Central memory CD8-positive, alpha-beta T cell (primary cell): ENCODE measurements at places on chromosomes 11 and 22.

DNA sequence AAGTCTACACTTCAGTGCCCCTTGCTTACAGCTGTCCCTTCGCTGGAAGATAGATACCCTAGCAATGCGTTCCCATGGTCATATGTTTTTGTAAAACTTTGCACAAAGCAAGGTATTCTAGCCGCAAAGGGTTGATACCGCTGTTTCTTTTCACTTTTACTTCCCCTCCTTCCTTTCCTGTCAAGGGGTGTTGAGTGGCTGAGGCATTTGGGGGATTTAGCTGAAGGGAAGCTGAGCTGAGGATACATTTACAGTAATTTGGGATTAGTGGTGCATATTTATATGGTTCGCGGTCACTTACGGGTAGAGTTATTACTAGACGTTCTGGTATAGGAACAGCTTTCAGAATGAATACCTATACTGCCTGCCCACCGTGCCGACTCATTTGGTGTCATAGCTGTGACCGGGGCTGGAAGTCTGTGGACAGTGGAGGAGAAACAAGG lies 86.9 kb upstream of the WNT11 start:
- no peak for DNase-seq

DNA sequence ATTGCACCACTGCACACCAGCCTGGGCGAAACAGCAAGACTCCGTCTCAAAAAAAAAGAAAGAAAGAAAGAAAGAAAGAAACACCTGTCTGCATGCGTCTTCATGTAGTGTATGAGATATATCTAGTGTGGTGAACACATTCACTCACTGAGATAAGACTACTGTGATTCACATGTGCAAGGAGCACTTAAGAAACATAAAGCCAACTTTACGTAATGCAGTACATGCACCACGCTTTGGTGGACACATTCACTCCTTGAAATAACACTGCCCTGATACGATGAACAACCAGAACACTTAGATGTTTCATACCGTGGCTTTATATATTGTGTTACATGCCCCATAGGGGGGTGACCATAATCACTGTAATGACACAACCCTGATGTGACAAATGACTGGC lies 96.0 kb downstream of the MICAL3 start:
- DNase-seq, result no peak

- no peak for DNase-seq
Measured at GRCh38 chr11:79541466-79541865, 100.6 kb upstream of the TENM4 start.

DNA sequence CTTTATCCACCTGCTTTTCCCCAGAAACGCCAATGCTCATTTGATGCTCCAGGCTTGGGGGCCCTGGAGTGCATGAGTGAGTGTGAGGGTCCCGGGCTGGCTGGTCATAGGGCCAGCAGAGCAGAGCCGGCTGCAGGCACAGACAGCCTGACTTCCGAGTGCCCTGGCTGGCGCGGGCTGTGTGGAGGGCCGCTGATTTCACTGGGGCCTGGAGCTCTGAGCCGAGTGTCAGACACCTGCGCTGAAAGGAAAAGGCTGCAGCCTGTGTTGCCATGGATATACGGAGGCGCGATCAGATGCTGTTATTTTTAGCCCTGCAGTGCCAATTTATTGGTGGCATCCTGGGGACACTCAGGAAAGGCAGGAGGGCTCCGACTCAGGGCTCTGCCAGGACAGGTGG lies 87.6 kb downstream of the ST3GAL4 start:
- DNase-seq, result no peak

GRCh38 chr11:10747733-10748132 lies 3.3 kb upstream of the CTR9 start:
- DNase-seq, result no peak

DNA sequence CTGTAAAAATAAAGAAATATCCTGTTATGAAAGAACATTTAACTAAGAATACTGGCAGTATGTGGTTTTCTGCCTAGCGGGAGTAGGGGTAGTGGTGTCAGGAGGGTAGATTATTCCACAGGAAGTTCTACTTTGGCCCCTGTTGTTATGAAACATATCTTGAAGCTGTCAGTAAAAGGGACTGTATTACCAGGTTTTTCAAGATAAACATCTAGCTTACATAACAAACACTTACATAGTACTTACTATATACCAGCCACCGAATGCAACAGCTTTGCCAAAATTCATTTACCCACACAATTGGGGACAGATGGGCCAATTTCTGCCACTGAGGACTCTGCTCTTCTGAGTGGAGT lies 3.7 kb downstream of the TMEM123 start:
- DNase-seq, result no peak

DNA sequence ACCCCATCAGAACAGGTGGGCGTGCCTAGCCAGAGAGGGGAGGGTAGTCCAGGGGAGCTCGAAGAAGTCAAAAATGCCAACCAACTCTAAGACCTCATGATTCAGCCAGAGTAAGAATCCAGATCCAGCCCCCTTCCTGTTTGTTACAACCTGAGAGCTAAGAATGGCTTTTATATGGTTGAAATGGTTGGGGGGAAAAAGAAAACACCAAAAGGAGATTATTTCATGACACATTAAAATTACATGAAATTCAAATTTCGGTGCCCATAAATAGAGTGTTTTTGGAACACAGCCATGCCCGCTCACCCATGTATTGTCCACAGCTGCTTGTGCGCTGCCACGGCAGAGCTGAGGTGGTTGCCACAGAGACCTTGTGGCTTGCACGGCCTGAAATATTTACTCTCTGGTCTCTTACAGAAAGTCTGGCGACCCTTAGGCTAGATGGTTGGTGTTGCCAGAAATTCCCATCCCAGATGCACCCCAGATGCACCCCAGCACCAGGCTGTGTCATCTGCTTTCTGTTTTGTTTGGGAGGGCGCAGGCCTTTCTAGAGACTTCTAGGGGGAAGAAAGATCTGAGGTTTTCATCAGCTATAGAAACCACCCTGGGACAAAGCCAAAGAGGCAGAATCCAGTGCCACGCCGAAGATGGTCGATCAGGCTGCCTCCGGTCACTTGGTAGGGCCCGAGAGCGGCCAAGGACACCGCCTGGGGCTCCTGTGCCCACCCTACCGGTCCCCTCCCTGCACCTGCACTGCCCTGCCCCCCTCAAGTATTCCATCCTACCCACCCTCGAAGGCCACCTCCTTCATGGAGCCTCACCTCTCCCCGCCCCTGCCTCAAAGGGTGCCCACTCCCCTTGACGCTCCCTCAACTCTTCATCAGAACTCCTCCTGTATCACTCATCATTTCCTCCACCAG lies 80.2 kb downstream of the DSCAML1 start:
- DNase-seq, result no peak

DNA sequence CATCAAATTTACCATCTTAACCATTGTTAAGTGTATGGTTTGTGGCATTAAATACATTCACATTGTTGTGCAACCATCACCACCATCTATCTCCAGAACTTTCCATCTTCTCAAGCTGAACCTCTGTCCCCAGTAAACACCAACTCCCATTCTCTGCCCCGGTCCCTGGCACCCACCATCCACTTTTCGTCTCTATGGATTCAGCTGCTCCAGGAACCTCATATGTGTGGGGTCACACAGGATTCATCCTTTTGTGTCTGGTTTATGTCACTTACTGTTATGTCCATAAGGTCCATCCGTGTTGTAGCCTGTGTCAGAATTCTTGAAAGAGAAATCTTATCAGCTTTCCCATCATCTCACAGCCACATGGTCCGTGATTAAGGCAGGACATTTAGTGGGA lies 16.3 kb downstream of the TSPAN32 start:
- DNase-seq, result no peak

DNA sequence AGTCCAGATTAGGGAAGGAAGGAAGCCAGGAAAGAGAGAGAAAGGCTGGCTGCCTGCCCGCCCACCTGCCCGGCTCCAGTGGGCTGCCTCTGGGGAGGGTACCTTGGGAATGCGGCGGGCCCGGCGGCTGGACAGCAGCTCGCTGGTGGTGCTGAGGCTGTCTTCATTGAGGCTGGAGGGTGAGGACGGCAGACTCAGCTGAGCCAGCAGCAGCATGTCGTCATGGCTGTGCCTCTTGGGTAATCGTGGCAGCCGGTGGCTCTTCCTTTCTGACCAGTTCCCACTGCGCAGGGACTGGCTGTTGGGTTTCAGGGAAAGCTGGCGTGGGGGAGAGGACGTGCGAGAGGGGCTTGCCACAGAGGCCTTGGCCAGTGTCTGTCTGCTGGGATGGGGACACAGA lies 32.9 kb downstream of the RPL27A start:
- DNase-seq, result no peak

DNA sequence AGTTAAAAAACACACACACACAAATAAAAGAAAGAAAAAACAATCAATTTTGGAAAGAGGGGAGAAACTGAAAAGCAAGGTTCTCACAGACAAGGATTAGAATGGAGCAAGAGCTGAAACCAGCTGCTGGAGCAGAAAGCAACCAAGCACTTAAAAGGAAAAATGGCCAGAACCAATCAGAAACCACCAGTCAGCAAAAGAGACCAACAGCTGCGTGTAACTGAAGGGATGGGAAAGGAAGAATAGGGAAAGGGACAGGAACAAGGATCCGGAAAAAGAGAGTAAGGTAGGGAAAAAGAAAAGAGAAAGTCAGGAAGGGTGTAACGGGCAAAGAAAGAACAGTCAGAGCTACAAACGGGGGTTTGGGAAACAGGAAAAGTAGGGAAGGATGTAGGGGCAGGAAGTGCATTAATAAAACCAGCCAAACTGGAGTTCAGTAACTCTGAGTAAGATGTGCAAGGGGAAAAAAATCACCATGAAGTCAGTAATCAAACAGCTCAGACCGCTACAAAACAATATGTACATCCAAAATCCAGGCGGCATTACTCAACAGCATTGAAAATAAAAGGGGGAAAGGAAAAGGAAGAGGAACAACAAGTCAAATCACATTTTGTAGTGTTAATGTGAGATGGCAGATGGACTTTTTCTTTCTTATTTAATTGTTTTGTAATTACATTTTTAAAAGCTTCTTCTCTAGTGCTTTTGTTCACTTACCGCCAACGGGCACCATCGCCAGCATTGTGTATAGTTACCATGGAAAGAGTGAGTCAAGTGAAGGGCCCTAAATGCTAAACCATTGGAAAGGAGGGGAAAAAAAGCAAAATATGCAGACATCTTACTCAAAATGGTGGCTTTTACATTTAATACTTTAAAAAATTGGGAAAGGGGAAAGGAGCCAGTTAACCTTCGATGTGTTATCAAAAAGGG lies 49.2 kb downstream of the APOL5 start:
- no peak for DNase-seq

GRCh38 chr11:68564261-68564660 lies 103.7 kb downstream of the PPP6R3 start:
- DNase-seq, result no peak

- peak; percentile 33 for DNase-seq
Measured at GRCh38 chr11:118202599-118203422, 22.0 kb downstream of the JAML start.
